Vagina (tissue), 2 donors: ENCODE measurements at places on chromosomes 2 and 18.

GRCh38 chr18:76564655-76565237 is 69.7 kb upstream of the ZNF516 start:
- no peak for DNase-seq

- DNase-seq, result no peak
Observed at GRCh38 chr2:118437501-118437900, 349.2 kb downstream of the INSIG2 start.

DNA sequence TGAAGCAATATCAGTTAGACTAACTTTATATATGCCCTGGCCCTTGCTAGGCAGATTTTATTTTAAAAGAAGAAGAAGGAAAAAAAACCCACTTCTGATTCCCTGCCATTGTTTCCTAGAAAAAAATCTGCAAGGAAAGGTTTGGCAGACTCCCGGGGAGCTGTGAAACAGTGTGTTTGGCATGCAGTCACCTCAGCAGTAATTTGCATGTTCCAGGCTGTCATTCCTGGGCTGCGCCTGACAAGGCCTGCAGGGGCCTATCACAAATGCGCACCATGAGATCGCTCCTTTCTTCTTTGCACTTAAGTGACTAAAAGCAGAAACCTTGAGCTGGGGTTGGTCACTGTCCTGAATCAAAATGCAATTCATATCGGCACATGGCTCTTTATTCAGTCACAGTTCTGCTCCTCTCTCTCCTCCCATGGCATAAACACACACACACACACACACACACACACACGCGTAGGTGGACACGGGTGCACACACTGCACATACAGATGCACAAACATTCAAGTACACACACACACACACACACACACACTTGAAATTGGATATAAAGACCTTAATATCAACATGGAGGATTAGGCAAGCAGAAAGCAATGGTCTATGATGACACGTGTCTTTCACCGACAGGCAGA is 172.8 kb downstream of the MYT1L start:
- no peak for DNase-seq

GRCh38 chr2:36493306-36493705 is 104.7 kb downstream of the FEZ2 start:
- no peak for DNase-seq

- no peak for DNase-seq
Observed at GRCh38 chr2:13193075-13193474, 476.3 kb downstream of the TRIB2 start.

GRCh38 chr2:109168716-109169115 is 39.7 kb downstream of the SH3RF3 start:
- DNase-seq, result no peak

DNA sequence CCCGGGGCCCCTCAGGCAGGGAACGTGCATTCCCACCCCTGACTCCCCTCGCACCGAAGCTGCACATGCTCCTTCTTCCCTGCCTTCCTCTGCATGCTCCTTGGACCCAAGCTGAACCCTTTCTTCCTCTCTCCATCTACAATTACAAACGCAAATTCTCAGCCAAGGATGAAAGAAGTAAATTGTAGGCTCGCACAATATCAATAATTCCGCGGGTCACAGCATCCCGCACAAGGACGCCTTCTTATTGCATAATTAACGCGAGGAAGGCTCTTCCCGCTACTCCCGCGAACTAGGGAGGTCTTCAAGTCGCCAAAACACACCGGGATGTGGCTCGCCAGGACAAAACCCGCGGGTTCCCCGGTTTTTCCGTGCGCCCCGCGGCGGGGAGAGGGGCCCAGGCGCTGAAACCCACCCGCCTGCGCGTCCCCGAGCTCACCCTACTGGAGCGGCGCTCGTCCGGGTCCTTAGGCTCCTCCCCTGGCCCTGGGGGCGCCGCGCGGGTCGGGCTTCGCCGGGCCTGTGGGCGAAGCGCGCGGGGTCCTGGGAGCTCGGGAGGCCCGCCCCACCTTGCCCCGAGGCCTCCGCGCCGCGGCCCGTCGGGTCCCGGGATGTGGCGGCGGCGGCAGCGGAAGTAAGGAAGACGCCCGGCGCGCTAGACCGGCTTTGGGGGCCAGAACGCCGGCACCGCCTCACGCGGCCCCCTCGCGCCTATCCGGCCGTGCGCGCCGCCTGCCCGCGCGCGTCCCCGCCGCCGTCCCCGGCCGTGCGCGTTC is at the start of gene CHST10:
TSS of gene CHST10 (minus strand) at position 734 of the 776 bp plus-strand sequence. CDS start 10,993 bp downstream, outside the sequence.
- DNase-seq, result no peak

GRCh38 chr2:198762441-198762840 is 695.3 kb downstream of the SATB2 start:
- DNase-seq, result no peak

DNA sequence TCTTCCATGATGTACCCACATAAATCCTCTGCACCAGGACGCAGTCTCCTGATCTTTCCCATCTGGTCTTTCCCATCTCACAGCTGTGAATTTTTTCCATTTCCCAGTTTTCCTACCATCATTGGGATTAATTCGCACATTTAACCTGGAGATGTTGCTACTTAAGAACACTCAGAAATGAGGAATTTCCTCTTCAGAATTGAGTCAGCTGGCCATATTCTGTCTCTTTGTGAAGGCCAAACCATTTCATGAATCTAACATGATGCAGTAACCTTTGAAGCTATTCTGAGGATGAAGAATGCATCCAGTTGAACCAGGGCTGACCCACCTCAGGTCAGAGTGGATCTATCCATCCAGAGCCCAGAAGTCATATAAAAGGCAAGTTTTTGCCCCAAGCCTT is 326.8 kb downstream of the SETBP1 start:
- no peak for DNase-seq

DNA sequence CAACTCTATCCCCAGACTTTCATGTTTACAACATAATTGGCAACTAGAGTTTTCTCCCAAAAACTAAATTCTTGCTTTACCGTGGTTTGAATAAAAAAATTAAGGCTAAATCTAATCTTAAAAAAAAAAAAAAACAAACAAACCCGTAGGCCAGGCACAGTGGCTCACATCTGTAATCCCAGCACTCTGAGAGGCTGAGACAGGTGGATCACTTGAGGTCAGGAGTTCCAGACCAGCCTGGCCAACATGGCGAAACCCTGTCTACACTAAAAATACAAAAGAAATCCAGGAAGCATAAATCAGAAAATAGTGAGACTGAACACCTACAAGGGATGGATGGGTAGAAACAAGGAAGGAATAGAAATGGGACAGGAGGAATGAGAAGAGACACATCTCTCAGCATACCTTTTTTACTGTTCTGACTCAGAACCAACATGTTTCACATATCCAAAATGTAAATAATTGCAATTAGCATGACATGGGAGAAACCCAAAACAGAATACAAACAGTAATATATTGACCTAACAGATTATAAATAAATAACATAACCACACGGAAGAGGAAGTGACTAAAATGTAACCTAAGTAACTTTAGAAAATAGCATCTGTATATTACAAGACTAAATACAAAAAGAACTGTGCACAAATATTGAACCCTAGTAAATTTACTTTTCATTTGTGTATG is 17.5 kb downstream of the MGAT4A start:
- DNase-seq, result no peak

GRCh38 chr2:241532733-241533601 is 24.6 kb upstream of the STK25 start:
- DNase-seq, result no peak

GRCh38 chr2:223582001-223582400 is 20.2 kb downstream of the SCG2 start:
- DNase-seq, result no peak

- no peak for DNase-seq
Observed at GRCh38 chr2:192948316-192948715, 753.6 kb upstream of the TMEFF2 start.

GRCh38 chr2:106561803-106562202 is 74.6 kb downstream of the CD8B2 start:
- no peak for DNase-seq

DNA sequence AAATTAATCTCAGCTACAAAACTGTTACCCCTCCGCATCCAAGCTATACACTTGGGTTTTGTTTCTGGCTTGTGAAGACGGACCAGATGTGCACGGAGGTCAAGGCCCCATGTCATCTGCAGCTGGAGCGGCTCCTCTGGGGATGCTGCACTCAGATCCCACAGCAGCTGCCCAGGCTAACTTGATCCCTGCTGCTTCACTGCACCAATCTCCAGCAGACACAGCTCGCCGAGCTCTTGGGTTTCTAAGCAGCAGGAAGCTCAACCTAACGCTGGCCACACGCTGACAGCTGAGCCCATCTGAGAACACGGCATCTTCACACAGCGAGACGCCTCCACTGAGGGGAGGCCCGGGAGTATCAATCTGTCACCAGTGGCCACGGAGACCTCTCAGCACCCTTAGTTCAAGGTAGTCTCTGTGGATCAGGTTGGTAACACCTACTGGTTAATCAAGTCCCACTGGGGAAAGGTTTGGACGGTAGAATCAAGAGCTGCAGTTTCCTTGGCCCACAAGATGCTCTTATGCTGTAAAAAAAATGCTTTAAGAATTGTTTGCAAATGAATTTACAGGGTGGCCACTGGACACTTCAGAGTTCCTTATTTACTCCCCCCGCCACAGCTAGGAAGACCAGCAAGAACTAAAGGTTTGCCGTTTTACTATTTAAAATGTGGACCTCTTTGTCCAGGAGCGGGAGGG is 67.5 kb downstream of the EMILIN2 start:
- DNase-seq, result peak; percentile 86

- DNase-seq, result no peak
Observed at GRCh38 chr2:45841752-45842407, 190.4 kb downstream of the PRKCE start.

DNA sequence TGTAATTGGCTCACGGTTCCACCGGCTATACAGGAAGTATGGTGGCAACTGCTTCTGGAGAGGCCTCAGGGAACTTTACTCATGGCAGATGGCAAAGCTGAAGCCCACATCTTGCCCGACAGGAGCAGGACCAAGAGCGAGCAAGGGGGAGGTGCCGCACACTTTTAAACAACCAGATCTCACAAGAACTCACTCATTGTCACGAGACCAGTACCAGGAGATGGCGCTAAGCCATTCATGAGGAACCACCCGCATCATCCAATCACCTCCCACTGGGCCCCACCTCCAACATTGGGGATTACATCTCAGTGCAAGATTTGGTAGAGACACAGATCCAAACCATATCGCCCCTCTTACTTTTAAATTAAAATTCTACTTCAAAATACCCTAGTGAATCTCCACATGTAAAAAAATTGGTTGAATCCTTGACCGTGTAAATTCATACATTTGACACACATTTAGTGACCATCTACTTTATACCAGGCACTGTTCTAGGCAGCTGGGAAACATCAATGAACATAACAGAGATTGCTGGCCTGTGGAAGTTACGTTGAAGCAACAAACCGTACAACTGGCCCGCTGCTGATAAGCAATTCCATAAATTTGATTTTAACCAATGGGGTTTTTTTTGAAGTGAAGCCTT is 87.6 kb downstream of the ALPK2 start:
- DNase-seq, result no peak

DNA sequence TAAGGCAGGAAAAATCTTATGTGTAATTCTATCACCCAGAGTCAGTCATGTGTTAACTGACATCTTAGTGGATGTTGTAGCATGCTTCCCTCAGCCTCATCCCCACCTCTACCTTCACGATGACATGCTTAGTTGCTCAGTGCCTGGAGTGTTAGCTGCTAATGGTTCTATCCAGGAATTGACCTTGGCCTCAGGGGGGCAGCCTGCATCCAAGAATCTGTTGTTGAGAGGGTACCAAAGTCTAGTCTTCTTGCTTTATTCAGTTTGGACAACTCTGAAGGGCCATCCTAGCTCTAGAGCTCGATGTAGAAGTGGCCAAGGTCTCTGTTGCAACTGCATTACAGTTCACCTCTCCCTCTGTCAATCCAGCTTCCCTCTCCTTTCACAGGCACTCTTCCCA is 61.2 kb downstream of the ACYP2 start:
- no peak for DNase-seq

DNA sequence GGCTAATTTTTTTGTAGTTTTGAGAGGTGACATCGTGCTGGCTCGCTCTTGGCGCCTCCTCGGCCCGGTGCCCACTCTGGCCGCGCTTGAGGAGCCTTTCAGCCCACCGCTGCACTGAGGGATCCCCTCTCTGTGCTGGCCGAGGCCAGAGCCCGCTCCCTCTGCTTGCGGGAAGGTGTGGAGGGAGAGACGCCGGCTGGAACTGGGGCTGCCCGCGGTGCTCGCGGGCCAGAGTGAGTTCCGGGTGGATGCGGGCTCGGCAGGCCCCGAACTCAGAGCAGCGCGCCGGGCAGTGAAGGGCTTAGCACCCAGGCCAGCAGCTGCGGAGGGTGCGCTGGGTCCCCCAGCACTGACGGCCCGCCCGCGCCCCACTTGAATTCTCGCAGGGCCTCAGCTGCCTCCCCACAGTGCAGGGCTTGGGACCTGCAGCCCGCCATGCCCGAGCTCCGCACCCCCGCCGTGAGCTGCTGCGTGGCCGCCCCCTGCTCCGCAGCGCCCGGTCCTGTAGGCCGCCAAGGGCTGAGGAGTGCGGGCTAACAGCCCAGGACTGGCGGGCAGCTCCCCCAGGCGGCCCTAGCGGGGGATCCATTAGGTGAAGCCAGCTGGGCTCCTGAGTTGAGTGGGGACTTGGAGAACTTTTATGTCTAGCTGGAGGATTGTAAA is 113.2 kb upstream of the ZSWIM2 start:
- peak; percentile 70 for DNase-seq

DNA sequence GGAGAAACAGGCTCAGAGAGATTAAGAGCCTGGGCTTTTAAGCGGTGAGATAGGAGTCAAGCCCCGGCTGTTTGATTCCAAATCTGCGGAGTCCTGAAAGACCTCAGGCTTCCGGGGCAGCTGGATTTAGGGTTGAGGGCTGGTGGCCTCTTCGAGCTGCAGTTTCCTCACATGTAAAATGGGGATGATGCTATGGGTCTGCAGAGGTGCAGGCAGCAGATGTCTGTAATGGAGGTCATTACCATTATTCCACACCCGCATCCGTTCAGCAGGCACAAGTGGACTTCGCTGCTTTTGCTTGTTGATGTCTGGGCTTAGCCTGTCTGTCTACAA is 175.6 kb upstream of the HS6ST1 start:
- peak; percentile 69 for DNase-seq

DNA sequence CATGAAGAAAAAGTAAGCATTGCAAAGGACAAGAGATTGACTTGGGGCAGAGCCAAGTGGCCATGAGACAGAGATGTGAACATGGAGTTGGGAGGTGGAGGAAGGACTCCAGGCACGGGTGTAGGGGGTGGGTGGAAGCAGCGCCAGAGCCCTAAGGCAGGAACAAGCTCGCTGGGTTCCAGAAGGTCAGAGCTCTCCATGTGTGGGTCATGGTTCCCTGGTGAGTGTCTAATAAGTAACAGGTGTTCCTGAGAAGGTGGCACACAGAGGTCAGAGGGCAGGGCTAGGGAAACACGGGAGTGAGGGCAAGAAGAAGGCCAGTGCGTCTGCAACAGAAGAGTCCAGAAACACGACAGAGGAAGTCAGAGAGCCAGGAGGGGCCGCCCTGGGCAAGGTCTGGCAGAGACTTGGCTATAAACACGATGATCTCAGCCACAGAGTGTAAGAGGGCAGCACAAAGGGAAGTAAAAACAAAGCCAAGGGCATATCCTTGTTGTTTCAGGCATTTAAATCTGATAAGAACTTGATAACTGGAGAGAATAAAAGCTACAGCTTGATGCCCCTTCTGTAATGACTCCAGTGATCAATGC is 260.8 kb downstream of the TGIF1 start:
- DNase-seq, result no peak

- no peak for DNase-seq
Observed at GRCh38 chr2:166373951-166374350, 1.8 kb downstream of the SCN9A start.

GRCh38 chr2:43324259-43325106 is 98.1 kb upstream of the ZFP36L2 start:
- no peak for DNase-seq
